CD4-positive, CD25-positive, alpha-beta regulatory T cell (primary cell): ENCODE measurements at places on chromosomes 4 and X.

GRCh38 chrX:154507673-154508383 lies 8.2 kb downstream of the FAM3A start:
- no peak for DNase-seq

DNA sequence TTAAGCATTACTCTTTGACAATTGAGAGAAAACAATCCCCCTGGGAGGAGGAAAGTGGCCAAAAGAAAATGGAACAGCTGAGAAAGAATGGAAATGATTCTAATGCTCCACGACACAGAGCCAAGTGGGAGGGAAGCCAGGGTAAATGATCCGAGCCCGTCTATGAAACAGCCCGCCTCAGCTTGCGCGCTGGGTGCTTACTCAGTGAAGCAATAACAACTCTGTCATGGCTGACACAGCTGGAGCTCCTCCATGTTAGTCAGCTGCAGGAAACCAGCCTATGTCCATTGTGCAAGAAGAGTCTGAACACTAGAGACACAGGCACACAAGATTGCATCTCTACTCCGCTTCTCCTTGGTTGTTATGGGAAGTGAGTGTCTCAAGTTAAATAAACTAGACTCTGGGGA lies 19.3 kb downstream of the NOA1 start:
- no peak for DNase-seq

DNA sequence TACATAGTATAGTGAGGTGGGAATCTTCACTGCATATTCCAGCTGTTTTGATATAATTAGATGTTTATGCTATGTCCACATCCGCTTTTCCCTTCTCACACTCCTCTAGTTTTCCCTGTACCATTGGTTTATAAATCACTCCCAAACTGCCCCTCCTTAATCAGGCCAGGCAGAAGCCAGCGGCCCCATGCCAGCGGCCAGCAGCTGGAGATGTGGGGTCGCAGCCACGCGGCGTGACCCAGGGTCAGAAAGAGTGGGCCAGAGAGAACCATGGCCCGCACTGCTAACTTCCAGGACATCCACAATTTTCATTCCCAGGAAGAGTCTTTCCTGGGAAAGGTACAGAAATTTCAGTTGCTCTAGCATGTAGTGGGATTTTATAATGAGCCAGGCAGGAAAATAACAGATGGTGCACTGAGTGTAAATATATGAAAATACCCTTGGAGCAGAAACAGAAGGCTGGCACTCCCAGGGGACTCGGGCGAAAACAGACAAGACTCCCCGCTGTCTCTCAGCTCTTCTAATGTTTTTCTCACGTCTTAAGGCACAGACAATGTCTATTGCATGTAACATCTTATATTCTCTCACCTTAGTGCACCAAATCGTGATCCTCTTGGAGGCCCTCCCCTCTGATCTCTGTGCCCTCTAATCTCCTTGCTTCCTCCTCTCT lies 145.9 kb upstream of the ZFP42 start:
- DNase-seq: no peak

DNA sequence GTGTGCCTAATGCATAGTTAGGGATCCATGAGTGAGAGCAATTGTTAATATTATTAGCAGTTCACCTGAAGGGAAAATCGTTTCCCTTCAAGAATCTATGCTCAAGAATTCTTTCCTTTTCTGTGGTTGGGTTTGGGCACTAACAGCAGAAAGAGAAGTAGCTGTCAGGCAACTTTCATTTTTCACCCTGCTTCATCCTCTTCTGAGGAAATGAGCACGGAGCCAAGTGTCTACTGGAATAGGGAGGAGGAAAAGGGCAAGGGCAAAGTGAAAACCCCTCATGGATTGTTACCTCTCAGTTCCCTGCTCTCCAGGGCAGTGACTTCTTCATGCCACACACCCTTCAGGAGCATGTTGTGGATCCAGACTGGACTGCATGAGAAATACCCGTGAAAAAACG lies 2.6 kb upstream of the HPGDS start:
- DNase-seq: no peak

DNA sequence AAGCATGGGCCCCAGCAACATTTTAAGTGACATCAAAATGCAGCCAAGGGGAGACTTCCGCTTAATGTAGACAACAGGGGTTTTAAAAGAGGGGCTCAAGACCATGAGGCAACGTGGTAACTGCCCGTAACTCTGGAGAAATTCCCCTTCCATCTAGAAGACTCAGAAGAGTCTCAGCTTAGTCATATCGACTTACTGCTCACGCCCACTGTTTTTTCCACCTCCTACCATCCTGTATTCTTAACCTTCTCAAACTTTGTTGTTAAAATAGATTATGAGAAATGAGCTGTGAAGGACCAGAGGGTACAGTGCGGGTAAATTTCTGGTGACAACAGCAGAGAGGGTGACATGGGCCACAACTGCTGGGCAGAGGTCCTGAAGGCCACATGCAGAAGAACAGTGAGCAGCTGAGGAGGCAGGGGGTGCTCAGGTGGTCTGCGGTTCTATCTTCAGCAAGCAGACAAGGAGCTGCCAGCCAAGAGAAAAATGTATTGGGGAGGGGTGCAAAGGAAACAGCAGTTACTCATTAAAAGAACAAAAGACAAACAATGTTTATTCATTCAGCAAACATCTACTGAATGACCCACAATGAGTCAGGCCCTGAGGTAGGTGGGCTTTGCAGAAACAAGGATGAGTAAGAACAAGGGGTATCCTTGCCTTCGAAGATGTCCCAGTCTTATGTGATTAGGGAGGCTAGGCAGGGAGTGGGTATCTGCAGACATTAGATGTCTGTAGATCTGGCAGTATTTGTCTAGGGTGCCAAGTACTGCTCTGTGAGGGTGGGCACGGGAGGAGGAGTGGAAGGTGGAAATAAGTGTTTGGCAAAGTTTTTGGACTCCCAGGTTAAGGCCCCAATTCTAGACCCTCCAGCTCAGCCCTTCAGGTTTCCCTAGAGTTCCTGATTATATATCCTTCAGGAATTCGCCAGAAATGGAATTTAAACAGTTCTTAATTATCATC lies 175.3 kb downstream of the TSPAN5 start:
- no peak for DNase-seq

- DNase-seq: peak; percentile 34
These were observed 1.5 kb downstream of the CFAP97 start for GRCh38 chr4:185201977-185202962.

DNA sequence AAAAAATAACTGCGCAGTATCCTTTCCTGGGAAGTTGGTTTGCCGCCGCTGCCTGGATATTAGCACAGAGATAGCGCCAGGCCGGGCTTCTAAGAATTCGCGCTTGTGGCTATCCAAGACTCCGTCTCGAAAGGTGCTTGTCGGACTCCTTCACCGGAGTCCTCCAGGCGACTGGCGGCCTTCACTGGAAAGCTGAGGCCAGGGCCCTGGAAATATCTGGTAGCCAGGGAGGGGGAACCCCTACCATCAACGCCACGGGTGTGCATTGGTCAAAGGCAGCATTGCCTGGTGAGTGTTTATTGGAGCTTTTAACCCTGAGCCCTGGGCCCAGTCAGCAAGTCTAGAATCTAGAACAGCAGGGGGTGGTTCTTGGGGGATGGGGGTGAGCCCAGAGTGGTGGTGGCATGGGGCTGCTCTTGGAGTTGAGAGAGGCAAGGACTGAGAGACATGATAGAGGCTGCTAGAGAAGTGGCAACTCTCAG lies 577 bp upstream of the PIM2 start:
- peak; percentile 68 for DNase-seq

DNA sequence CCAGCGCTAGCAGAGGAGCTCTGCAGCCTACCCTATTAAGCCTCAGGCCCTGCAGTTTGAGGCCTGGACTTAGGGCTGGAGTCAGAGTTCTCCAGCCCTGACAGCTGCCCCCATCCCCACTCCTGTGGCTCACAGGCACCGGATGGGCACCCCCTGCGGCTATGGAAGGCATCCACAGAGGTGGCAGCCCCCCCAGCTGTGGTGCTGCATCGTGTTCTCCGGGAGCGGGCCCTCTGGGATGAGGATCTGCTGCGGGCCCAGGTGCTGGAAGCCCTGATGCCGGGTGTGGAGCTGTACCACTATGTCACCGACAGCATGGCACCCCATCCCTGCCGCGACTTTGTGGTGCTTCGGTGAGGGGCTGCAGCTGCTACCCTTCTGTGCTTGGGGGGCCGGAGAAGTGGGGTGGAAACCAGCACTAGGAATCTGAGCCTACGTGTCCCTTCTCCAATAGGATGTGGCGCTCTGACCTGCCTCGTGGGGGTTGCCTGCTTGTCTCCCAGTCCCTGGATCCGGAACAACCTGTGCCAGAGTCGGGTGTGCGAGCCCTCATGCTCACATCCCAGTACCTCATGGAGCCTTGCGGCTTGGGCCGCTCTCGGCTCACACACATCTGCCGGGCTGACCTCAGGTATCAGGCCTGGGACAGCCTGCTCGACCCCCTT lies 76.2 kb downstream of the STARD8 start:
- DNase-seq: no peak
